ENCODE measurements at places on chromosomes 3 and 15.
A peak's percentile ranks its signal among the peaks of the same experiment; 100 is the strongest.

- DNase-seq, result no peak
These were observed 141.2 kb upstream of the MANF start for GRCh38 chr3:51243924-51244323.

DNA sequence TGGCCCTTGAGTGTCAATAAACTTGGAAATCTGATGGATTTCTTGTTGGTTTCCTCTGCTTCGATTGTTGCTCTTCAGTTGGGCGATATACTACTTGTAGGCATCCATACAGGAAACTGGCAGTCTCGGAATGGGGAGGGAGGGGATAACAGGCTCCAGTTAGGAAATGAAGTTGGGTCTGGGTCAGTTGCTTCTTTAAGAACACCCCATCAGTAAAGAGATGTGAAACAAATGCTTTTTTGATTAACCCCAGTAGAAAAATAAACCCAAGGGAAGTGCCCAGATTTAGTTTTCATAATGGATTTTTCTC is 681 bp downstream of the CHMP2B start:
- peak; percentile 19 for DNase-seq

DNA sequence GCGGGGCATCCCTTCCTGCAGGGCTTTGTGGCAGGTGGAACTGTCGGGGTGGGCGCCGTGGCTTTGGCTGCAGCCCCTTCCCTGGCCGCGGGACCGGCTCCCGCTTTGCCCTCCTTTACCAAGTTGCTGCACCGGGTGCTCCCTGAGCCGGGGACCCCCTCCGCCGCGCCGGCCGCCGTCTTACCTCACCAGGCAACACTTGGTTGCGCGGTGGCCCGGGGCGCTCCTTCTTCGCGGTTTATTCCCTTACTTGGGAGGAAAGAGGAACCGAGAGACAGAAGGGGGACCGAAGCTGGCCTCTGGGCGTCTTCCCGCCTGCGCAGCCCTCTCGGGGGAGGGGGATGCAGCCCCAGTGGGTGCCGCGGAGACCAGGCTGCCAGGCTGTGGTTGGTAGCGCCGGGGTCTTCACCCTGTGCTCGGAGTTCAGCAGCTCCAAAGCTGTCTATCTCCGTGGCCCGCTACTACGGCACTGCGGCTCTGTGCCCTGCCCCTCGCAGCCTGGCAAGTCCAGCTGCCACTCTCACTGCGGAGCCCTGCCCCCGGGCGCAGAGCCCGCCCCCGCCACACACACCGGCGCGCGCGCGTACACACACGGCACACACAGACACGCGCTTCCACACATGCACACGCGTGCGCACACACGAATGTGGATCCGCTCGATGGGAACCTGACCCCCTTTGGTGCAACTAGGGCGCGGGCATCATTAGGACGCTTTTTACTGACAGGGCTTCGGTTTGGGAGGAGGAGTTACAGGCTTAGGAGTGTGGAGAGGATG is at the start of gene DGKG:
TSS of gene DGKG (minus strand) at position 473 of the 775 bp plus-strand sequence. CDS start 41,775 bp downstream, outside the sequence.
- no peak for DNase-seq

DNA sequence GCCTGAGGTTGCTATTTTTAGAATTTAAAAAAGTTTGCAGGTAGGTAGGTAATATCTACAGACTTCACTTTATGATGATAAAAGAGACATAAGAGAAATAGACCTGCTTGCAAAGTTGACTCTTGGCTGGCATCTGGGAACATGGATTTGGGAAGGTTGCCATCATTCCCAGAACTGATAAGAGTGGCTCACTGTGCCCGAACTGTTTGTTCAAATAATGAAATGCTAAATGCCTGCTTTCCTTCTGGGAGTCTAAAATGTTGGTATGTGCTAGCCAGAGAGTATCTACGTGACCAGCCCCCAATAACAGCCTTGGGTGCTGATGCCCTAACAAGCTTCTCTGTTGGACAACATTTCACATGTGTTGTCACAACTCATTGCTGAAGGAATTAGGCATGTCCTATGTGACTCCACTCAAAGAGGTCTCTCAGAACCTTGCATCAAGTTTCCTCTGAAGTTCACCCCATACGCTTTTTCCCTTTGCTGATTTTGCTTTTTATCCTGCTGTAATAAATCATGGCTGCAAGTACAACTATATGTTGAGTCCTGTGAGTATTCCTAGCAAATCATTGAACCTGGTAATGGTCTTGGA is 95.5 kb downstream of the FHIT start:
- DNase-seq, result no peak

DNA sequence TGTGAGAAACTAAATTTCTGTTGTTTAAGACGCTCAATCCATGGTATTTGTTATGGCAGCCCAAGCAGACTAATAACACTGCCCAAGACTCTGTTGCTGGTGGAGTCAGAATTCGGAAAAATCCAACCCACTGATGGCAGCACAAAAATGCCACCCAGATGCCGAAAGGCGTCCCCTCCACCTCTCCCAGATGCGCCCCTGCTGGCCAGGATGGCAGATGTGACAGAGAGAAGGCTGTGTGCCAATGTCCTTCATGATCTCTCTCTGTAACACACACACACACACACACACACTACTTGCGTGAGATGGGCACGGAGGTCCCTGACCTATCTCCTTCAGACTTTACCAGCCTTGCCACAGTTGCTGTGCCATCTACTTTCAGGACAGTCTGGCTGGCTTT is 10.9 kb upstream of the LYSMD4 start:
- DNase-seq, result no peak

GRCh38 chr15:101190092-101190595 is 61.7 kb downstream of the CHSY1 start:
- peak; percentile 31 for DNase-seq

DNA sequence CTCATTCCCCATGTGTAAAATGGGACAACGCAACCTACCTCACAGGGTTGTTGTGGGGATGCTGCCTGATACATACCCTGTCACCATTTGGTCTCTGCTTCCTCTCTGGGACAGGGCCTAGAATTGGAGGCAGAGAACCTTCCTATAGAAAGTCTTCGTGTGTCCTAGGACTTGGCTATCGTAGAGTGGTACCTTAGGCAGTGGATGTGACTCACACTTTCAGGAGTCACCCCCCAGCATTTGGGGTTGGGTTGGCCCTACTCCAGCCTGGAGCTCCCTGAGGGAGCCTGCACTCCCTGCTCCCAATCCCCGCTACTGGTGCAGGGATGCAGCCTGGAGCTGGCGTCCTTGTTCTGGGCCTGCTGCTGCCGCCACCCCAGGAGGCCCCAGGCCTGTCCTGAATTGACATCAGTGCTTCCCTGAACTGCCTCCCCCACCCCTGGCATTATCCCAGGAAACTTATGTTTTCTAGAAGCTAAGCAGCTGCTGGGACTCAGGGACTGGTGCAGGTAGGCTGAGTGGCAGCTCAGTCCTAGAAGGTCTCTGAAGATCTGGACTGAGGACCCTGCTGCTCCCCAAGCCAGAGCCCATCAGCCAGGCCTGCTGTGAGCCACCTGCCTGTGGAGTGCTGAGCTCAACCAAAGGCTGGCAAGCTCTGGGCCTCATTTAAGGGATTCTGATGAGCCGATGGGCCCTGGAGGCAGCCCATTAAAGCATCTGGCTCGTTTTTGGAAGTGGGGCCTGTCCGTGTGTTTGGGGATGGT is 9.9 kb downstream of the C15orf39 start:
- DNase-seq, result peak; percentile 39

DNA sequence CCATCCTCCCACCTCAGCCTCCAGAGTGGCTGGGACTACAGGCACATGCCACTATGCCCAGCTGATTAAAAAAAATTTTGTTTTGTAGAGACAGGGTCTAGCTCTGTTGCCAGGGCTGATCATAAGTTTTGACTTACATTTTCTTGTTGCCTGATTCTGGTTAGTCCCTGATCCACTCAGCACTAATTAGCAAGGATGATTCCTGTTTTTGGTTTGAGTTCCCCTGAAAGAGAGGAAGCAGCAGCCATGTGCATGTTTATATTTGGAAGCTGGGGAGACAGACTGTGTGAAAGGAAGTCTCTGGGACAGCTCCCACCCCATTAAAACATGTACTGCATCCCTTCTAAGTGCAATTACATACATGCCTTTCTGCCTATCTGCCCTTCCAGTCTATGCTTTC is 3.6 kb upstream of the NCK1 start:
- DNase-seq, result peak; percentile 57

- DNase-seq, result peak; percentile 100
These were observed 47.3 kb downstream of the AMOTL2 start for GRCh38 chr3:134326760-134327593.

DNA sequence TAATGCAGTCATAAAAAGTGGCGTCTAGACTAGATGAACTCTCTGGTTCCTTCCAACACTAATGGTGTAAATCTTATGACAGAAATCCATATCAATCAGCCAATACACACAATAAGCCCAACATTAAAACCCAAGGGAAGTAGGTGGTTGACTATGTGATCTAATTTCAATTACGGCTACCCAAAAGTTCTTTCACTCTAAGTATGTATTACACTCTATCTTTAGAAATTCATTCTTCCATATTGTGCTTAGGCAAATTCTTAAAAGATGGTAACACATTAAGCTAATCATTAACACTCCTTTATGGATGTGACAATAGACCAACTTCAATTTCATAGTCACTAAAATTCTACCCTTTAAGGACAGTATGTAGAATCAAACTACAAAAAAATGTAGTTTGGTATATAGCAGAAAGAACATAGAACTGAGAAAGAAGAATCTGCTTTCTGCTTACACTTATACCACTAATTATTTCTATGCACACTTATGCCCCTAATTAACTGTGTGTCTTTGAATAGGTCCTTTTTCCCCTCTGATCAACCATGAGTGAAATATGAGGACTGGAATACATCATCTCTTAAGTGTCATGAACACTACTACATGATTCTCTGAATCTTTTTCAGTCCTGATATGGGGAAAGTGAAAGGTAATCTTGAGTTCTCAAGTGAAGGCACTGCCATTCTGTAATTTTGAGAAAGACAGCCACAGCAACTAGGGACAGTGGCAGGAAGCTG is 557.6 kb downstream of the IGSF11 start:
- no peak for DNase-seq

DNA sequence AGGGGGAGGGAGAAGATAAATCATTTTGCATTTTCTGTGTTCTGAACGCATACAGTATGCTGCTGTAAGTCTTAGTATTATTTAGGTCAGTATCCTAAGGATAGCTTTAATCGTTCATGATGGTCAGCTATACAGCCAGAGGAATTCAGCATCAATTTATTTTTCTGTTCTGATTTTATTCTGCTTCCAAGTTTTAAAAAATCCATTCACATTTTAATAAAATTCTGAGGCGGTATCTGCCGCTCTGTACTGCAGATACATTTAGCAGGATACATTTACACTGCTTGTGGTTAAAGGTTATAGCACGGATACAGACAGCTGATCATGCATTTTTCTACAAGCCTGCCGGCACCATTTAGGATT is 17.8 kb downstream of the ZBTB38 start:
- DNase-seq, result no peak

GRCh38 chr3:83934192-83935021 is 1024.4 kb upstream of the CADM2 start:
- DNase-seq, result no peak

- no peak for DNase-seq
These were observed 89.4 kb upstream of the RGMA start for GRCh38 chr15:93178371-93178770.

- no peak for DNase-seq
These were observed 33.9 kb downstream of the GABRB3 start for GRCh38 chr15:26738996-26739395.

Data from EH (cell line).